ENCODE measurements at places on chromosomes 16 and 17. TPM values are rescaled to one million over a fixed set of nuclear protein-coding genes. Genes with fewer than 3 reads are reported as not detected.

- peak; percentile 69 for DNase-seq
These were observed 3.5 kb downstream of the CTNS start for GRCh38 chr17:3639981-3640596.

GRCh38 chr16:89507214-89507833 lies 879 bp upstream of the SPG7 start:
- DNase-seq: no peak

DNA sequence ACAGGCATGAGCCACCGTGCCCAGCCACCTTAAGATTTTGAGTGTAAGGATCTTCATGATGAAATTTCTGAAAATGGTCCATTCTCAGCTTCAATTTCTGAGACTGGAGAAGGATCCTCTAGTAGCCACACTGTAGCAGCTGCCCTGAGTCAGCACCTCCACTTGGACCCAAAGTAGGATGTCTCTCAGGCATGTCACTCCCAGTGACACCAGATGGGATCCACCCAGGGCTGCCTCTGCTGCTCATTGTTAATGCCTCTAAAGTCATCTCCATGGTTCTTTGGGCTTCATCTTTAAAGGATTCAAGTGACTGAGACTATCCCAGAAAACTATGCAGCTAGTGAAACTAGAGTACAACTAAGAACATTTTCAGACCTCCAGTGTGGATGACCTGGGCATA lies 7.9 kb downstream of the PLD6 start:
- peak; percentile 41 for DNase-seq

DNA sequence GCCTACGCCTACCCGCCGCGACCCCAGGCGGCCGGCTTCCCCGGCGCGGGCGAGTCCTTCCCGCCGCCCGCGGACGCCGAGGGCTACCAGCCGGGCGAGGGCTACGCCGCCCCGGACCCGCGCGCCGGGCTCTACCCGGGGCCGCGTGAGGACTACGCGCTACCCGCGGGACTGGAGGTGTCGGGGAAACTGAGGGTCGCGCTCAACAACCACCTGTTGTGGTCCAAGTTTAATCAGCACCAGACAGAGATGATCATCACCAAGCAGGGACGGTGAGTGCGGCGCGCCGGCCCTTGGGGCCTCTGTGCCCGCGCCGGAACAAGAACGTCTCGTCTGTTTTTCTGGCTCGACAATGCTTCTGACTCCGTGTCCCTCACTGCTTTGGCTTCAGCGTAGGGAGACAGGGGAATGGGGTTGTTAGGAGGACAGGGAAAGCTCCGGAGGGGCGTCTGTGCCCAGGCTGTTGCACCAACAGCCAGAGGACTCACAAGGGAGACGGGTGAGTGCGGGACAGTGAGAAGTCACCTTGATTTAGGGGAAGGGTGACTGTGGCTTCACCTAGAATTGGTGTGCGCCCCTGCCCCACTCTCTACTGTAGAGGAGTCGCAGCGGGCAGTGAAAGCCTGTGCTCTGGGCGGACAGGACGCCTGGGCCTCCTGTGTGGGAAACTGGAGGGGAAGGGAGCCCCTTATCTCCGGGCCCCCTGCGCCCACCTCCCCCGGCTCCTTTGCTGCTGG lies 806 bp downstream of the TBX21 start:
- DNase-seq: no peak

DNA sequence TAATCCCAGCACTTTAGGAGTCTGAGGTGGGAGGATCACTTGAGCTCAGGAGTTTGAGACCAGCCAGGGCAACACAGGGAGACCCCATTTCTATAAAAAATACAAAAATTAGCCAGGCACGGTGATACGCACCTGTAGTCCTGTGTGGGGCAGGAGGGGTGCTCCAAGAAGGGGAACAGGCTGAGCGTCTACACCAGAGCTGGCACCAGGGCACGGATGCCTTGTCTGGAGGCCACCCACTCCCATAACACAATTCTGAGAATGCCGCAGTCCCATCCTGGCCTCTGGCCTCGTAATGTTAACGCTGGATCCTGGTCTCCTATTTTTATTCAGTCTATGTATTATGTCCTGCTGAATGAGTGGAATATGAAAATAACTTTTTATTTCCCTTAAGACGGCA lies 161.3 kb downstream of the WSCD1 start:
- no peak for DNase-seq

DNA sequence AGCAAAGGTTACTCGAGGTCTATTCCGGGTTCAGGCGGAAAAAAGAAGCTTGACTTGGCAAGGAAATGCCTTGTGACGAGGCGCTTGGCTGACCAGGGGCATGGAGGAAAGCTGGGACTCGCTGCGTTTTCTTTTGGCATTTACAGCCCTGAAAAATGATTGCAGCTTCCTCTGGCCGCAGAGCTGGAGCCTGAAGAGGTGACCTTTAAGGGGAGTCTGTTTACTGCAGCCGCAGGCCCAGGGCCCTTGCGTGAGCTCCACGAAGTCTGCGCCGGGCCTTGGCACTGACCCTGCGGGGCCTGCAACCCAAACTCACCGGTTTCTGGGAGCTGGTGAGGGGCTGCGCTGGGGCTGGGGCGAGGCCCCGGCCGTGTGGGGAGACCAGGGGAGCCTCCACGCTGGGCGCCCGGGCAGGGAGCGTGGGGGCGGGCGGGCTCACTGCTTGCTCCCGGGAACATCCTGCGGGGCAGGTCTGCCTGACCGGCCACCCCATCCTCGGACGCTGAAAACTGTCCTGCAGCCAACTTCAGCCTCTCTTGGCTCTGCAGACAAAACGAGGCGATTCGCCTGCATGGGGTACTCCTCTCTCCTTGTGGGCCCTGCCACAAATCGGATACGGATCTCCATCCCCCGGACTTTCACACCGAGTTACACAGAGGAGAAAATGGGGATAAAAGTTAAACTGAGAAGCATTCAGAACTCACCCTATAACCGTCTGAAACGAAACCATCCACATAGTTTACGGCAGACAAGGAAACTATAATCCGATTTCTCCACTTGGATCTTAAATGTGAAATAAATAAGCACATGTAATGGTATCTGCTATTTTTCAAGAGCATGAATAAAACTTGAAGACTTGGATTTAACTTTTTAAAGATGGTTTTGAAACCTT lies 206.3 kb upstream of the FOXF1 start:
- no peak for DNase-seq

DNA sequence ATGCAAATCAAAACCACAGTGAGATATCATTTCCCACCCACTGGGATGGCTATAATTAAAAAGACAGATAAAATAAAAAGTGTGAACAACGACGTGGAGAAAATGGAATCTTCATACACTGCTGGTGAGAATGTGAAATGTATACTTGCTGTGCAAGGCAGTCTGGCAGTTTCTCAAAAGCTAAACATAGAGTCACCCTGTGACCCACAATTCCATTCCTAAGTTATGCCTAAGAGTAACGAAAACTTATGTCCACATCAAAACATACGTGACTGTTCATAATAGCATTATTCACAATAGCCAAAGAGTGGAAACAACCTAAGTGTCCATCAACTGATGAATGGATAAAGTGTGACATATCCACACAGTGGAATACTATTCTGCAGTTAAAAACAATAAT lies 38.1 kb upstream of the VPS4A start:
- DNase-seq: peak; percentile 17

DNA sequence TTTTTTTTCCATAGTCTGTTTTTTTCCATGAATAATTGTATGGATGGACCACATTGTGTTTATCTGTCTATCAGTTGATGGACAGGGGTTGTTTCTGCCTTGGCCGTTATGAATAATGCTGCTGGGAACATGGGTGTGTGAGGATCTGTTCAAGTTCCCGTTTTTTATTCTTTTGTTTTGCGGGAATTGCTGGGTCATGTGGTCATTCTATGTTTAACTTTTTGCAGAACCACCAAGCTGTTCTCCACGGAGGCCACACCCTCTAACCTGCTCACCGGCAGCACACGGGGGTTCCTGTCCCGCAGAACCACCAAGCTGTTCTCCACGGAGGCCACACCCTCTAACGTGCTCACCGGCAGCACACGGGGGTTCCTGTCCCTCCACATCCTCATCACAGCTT lies 5.9 kb upstream of the MSLN start:
- no peak for DNase-seq

- no peak for DNase-seq
These were observed 67.4 kb downstream of the SNX29 start for GRCh38 chr16:12043953-12044352.

DNA sequence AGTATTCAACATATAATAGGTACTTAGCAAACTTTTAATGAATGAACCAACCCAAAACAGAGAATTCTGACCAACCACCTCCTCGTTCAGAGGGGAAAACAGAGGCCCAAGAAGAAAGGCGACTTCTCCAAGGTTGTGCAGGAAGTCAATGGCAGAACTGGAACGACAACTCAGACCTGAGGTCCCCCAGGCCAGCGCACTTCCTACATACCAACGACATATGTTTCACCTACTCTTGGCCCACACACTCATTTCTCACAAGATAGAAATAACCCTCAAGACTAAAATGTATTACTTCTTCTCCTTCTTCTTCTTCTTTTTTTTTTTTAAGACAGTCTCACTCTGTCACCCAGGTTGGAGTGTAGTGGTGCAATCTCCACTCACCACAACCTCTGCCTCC lies 14.4 kb downstream of the CHCT1 start:
- DNase-seq: no peak

GRCh38 chr17:21173543-21173942 lies 40.4 kb downstream of the TMEM11 start:
- DNase-seq: no peak

DNA sequence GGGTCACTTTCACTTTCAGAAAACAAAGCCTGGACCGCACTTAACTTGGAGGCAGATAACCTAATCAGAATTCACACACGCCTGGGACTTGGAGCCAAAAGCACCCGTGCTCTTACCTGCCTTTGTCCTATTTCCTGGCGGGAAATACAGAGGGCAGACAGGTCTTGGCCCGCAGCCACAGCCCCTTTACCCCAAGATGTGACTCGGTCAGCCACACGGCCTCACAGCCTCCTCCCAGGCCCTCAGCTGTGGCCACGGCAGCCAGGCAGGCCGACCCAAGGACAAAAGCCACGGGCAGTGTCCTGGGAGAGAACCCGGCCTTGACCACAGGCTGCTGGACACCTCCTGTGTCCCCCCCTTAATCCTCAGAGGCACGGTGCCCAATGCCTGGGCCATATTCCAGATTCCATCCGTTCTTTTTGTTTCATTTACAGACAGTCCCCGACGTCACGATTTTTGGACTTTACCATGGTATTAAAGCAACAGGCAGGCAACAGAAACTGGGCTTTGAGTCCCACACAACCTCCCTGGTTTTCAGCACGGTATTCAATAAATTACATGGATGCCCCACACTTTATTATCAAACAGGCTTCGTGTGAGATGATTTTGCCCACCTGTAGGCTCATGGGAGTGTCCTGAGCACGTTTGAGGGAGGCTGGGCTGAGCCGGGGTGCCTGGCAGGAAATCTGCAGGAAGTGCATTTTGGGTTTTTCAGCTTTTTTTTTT lies 30.1 kb upstream of the GAA start:
- DNase-seq: peak; percentile 34

- DNase-seq: no peak
These were observed 139.8 kb upstream of the GSE1 start for GRCh38 chr16:85473323-85473722.

DNA sequence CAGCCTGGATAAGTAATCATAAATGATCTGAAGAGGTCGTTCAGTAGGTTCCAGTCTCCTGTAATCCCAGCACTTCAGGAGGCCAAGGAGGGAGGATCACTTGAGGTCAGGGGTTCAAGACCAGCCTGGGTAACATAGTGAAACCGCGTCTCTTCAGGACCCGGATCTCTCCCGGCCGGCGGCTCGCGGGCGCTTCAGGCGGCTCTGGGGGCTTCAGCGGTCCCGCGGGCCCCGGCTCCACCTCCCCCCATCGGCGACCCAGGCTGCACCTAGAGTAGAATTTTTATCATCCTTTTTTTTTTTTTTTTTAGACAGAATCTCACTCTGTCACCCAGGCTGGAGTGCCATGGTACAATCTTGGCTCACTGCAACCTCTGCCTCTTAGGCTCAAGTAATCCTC lies 95.9 kb downstream of the ABCC12 start:
- DNase-seq: no peak

GRCh38 chr16:66549284-66550131 lies at the start of gene TK2:
TSS of gene TK2 (minus strand) at chr16:66550122. CDS start at chr16:66550061, 61 bp downstream.
- DNase-seq: peak; percentile 74

DNA sequence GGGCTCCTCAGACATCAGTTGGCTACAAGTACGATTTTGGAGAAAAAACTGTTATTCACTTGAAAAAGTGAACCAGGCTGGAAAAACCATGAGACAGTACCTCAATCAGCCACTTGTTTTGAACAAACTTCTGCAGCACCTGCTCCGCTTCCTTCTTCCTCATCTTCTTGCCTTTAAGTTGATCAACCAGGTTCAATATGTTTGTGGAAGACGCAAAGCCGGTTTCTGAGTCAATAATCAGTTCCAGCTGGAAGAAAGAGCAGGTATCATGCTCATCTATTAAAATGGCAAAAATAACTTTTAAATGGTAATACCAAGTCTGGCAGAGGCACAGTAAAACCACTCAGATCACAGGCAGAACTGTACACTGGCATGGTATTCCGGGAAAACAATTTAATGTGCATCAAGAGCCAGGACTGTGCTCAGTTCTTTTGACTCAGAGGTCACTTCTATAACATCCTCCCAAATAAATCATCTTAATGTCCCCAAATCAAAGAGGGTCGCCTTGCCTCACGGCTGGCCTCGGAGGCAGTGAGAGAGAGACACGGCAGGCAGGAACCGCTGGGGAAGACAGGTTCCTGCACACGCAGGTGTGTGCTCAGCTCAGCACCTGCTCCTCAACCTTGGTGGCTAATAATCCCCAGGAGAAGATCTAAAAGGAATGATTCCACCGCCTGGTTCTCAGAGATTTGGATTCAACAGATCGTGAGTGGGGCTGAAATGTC lies 29.7 kb downstream of the KDM8 start:
- no peak for DNase-seq

- no peak for DNase-seq
These were observed 21.6 kb downstream of the GAA start for GRCh38 chr17:80122926-80123505.

GRCh38 chr17:67818110-67819002 lies 6.9 kb upstream of the BPTF start:
- DNase-seq: peak; percentile 13

GRCh38 chr16:18792836-18793433 lies 2.8 kb upstream of the RPS15A start:
- no peak for DNase-seq

DNA sequence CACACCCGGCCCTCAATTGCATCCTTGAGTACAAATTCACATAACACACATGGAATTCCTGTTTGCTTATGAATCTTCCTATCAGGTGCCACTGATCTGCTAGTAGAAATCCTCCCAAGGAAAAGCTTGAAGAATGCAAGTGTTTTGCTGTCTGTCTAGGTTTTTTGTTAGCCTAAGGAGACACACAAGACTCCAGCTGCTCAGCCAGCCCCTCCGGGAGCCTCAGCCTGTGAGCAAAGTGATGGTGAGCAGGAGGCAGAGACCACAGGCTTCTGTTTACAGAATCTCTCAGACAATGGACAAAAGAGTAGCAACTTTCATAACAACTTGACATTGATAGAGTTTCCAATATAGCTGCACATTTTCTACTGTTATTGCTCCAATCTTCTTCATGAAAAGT lies 18.4 kb upstream of the PRKCA start:
- DNase-seq: peak; percentile 25

Gene PRSS21
- not detected for total RNA-seq

Gene ANKRD13B
- 7.8 TPM for total RNA-seq

Gene DPEP1
- 0.46 TPM for total RNA-seq

Gene PYY
- total RNA-seq: not detected

Gene ZNF624
- total RNA-seq: 5.3 TPM

Gene FA2H
- not detected for total RNA-seq

Gene CSH2
- total RNA-seq: not detected

Gene MCRIP2
- 19.7 TPM for total RNA-seq

Gene KCTD5
- total RNA-seq: 40.9 TPM

Gene ACACA
- 23.7 TPM for total RNA-seq

Gene GP1BA
- not detected for total RNA-seq
